ENCODE measurements at places on chromosomes 5 and 9.
A peak's percentile ranks its signal among the peaks of the same experiment; 100 is the strongest.

DNA sequence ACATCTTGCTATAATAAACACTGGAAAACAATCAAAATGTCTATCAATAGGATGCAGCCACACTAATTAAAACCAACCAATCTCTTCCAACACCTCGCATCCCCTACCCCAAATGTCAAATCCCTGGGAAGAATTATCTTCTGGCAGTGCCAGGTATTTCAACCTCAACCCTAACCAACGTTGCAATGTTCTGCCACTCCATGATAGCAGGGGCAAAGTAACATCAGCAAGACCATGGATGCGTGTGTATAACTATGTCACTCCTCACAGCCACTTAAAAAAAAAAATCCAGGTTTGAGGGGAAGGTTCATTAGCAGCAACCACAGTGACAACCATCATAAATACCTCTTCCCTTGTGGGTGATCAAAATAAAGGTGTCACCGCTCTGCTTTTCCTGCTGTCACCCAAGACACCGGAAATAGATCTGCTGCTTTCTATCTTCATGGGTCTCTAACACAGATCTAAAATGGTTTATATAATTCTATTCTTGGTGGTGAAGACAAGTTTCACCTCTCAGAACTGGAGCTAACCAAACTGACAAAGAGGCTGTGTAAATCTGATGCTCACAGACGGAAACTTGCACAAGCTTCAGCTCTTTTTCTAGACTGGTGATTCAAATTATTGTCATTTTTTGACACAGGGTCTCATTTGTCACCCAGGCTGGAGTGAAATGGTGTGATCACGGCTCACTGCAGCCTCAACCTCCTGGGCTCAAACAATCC lies 9.9 kb downstream of the HSPA9 start:
- DNase-seq = no peak

DNA sequence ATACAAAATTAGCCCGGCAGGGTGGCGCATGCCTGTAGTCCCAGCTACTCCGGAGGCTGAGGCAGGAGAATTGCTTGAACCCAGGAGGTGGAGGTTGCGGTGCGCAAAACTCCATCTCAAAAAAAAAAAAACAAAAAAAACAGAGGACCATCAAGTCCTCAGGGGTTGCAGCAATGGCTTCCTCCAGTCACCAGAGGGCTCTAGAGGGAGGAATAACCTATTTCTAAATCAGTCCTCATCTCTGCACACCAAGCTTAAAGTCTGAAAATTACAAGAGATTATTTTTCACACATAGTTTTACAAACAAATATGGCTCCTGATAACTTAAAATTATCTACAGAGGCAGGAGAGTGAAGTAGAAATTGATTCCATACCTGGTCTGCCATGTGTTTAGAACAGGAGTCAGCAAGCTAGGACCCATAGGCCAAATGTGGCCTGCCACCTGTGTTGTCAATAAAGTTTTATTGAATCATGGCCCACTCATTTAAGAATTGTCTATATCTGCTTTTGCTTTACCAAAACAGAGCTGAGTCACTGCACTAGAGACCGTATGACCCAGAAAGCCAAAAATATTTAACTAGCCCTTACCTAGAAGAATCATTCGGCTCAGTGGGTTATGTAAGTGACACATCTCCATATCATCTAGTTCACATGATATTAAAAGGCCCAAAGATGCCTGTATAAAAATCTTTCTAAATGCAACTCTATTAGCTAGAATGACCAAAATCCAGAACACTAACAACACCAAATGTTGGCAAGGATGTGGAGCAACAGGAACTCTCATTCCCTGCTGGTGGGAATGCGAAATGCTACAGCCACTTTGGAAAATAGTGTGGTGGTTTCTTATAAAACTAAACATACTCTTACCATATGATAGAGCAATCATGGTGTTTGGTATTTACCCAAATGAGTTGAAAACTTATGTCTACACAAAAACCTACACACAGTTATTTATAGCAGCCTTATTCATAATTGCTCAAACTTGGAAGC lies 207.7 kb downstream of the FRMD3 start:
- no peak for DNase-seq

DNA sequence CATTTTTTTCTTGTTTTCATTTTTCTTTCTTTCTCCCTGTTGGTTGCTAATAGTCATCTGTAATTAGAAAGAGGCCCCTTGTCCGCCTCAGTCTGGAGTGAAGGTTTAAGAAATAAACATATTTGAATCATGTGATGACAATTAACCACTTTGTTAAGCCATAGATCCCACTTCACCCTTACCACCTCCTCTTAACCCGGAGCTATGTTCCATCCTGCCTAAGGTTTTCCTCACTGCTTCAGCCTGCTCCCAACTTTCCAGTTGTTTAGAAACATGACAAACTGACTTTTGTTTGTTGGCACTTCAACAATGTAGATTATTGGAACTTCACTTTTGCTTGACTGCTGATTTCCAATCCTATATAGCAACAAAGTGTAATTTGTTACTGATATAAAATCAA lies 37.4 kb upstream of the SSBP2 start:
- DNase-seq = no peak

GRCh38 chr9:70656281-70656680 lies 241.8 kb upstream of the KLF9 start:
- no peak for DNase-seq

GRCh38 chr5:58346041-58346440 lies 113.8 kb downstream of the PLK2 start:
- DNase-seq = no peak

- no peak for DNase-seq
These were observed 83.1 kb upstream of the GLRA1 start for GRCh38 chr5:152007653-152008335.

- no peak for DNase-seq
These were observed 16.8 kb upstream of the DAB2IP start for GRCh38 chr9:121634329-121635261.

- DNase-seq = no peak
These were observed 114.5 kb downstream of the BOD1 start for GRCh38 chr5:173501922-173502321.

DNA sequence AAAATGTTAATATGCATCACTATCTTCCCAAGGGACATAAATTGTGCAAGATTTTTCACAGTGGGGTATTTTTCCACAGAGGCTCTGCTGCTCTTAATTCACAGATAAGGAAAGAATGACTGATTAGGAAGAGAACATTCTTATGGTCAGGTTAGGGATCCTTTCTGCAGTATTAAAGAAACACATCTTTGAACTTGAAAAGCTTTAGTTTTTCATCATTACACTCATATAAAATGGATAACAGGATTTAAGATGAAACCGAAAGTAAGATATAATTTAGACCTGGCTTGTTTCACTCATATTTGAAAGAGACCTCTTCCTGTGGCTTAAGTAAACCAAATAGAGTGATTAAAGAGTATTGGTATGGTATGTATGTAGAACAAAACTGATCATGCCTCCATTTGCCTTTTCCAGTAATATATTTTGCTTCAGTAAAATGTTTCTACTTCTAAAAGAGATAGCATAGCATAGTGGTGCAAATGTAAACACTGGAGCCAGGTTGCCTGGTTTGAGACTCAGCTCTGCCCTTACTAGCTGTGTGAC lies 160.0 kb downstream of the PRR16 start:
- no peak for DNase-seq

DNA sequence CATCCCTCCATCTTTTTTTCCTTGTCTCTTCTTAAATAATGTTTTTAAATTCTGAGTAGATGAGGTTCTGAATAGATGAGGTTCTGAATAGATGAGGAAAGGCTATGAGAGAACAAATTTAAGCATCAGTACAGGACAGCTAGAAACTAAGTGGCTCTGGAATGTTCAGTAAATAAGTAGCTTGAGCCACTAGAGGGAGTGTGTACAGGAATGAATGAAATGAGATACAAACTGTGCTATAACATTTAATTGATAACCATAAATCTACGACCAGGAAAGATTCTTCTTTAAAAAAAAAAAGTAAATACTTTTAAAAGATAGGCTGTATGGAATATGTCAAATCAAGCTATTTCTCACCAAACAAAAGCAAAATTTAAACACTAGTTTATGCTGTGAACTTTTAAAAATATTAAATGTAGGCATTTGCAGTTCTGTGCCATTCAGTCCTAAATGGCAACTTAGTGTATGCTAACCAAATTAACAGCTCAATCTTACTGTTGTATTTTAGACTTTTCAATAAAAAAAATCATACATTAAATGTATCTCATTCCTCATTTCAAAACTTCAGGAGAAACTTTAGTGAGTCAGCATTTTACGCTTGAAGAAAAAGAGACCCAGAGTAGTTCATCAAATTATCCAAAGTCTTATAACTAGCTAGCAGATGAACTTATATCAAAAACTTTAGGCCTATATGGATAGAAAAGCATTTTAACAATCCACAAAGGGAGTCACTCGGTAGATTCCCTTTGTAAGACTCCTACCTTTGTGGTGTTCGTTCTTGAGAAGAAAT lies 70.4 kb upstream of the SNX2 start:
- peak; percentile 1 for DNase-seq

DNA sequence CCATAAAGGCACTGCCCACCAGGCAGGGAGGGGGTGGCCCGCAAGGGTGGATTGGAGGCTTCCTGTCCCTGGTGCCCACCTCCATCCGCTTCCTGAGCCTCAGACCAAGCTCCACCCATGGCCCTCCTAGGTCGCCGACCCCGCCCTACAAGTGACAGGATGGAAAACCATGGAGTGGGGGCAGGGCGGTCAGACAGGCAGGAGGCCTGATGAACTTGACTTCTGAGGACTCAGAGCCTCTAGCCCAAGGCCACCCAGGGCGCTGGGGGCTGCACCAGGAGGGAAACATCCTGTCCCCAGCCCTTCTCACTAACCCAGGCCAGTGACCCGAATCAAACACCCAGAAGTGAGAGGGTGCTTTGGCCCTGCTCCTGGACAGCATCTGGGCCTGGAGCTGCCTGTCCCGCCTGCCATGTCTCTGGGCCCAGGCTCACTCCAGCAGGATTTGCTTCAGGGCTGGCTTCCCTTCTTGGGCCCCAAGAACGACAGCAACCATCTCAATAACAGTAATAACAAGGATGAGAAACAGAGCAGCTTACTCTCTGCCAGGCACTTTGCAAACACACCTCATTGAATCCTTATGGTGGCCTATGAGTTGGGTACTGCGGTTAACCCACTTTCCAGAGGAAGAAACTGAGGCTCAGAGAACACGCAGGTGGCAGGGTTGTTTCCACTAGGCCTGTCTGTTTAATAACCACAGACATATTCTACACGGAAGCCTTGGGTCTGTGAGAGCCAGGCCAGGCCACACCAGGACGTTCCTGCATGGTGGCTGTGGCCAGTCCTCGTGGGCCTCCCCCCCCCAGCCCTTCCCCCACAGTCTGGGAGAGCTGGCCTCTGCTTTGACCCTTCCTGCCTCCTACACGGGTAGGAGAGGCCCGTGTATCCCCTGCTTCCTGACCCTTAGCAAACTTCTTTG lies 4.4 kb upstream of the ST6GALNAC6 start:
- no peak for DNase-seq

- DNase-seq = no peak
These were observed 36.8 kb downstream of the PCDHAC2 start for GRCh38 chr5:141003031-141003430.

GRCh38 chr5:61100437-61100836 lies 61.8 kb downstream of the SMIM15 start:
- no peak for DNase-seq

DNA sequence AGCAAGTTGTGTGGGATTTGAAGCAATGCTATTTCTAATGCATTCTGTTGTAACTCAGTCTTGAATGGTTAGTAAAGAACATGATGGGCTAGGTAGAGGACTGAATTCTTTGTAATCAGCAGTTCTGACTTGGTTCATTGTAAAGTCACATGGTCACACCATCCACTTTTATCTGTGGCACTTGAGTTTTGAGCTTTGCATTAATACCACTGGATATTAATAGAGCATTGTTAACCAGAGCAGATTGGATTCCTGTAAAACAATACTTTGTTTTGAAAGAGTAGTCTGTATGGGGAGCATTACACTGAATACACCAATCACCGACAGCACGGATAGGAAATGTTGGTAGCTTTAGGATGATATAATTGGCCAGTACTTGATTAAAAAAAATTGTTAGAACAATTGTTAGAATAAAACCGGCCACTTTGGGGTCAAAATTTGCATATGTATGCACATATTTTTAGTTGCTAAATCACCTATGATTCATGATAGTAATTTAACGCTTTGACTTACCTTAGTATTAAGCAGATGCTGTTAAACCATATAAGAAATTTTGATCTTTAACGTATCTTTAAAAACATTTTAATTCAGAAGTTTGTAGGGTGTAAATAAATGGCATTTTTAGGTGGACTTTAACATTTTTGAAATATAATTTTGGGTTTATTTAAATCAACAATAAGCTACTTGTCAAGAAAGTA lies 17.4 kb downstream of the SLC12A2 start:
- peak; percentile 86 for DNase-seq

GRCh38 chr9:114900942-114901802 lies 29.2 kb downstream of the TNFSF8 start:
- DNase-seq = no peak

GRCh38 chr5:109173036-109173794 lies 236.6 kb downstream of the PJA2 start:
- DNase-seq = no peak

DNA sequence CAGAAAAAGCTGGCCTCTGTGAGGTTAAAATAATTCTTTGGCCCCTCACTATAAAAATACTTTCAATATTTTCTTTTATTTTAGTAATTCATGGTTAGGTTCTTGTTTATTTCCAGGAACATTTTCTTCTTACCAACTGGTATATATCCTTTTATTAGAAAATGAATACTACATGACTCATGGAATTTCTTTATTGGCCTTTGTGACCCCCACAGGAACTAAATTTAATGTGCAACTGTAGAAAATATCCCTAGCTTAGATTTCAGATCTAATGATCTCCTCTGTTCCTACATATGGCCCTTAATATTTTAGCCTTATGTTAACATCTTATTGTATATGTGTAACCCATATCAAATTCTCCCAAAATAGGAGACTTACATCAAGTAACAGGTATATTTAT lies 429.9 kb downstream of the NR2F1-AS1 start:
- no peak for DNase-seq

GRCh38 chr5:139877129-139877597 lies 81.6 kb downstream of the PSD2 start:
- no peak for DNase-seq

- DNase-seq = no peak
These were observed 77.0 kb downstream of the CYFIP2 start for GRCh38 chr5:157342822-157343402.

DNA sequence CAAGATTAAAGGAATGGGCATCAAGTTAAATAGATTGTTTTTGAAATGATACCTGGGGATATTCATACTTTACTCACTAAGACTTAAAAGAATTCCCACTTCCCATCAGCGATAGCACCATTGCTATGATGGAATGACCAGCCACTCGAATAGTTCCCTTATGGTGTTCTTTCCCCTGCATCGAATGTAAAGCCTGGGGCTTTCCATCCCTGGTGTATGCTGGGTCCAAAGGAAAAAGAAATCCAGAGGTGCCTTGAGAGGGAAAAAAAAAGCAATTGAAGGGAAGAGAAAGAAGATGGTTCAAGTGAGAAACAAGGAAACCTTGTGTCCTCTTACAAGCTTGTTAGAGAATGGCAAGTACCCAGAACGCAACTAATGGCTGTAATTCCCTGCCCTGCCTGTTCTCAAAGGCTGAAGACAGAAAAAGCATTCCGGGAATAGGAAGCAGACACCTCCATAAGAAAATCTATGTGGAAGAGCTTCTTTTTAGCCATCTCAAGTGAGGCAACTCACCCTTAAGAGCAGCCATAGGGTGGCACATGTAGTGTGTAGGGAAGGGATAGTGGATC lies 351.1 kb upstream of the DAB2 start:
- no peak for DNase-seq

- DNase-seq = no peak
These were observed 27.0 kb downstream of the MRPL36 start for GRCh38 chr5:1772634-1773033.
